ENCODE measurements at places on chromosomes 6 and 20. TPM values are rescaled to one million over a fixed set of nuclear protein-coding genes. Genes with fewer than 3 reads are reported as not detected.

Gene NRM
- 18.6 TPM for total RNA-seq

DNA sequence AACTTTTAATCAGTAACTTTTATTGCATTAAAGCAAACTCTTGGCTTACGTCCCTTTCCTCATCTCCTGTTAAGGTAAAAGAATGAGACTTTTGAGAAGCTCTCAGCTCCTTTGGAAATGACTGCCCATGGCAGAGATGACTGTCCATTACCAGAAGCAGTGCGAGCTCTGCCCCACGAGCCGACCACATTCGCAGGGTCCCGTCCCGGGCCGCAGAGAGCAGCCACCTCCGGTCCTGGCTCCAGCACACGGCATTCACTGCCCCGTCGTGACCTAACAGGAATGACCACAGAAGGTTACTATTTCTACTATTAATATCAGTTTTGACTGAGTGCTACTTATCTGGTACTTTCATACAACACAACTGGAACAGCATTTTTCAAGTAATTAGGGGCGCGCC, 63.4 kb downstream of the WDR27 start:
- DNase-seq, result no peak

DNA sequence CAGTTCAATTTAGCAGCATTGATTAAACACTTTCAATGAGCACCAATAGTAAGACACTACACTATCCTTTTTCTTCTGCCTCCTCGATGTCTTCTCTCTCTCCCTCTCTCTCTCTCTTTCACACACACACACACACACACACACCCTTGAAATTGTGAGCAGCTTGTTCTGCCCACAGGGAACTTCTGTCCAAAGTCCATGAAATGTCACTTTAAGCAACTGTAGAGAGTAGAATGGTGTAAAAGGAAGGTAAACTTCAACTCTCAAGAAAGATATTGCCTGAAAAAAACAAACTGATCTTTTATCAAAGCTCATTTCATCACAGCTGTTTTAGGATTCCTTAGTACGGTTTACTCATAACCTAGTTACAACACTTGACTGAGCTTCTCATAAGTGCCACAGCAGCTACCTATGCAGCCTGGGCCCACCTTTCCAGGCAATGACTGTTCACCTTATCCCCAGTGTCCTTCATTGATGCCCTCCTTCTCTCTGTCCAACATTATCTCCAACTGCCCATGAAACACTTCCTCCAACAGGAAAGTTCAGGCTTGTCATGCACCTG, 107.0 kb downstream of the TNFRSF21 start:
- DNase-seq, result no peak

Gene C20orf144
- not detected for total RNA-seq

- no peak for DNase-seq
Measured at GRCh38 chr6:108944071-108944470, 95.8 kb downstream of the ARMC2 start.

GRCh38 chr6:46410334-46410953, 80.8 kb downstream of the RCAN2 start:
- DNase-seq, result peak; percentile 31

DNA sequence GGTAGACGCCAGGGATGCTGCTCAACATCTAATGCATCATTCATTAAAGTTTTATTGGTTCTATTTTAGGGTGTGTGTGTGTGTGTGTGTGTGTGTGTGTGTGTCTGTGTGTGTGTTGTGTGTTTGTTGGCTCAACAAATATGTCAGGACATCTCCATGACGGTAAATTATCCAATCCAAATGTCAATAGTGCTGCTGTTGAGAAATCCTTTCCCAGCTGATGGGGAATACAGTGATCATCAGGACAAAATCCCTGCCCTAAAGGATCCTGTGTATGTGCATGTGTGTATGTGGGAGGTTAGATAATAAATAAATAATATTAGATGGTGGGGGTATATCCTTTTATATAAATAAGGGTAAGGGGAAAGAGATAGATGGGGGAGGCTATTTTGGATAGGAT, 59.6 kb downstream of the RNF144B start:
- DNase-seq, result no peak

DNA sequence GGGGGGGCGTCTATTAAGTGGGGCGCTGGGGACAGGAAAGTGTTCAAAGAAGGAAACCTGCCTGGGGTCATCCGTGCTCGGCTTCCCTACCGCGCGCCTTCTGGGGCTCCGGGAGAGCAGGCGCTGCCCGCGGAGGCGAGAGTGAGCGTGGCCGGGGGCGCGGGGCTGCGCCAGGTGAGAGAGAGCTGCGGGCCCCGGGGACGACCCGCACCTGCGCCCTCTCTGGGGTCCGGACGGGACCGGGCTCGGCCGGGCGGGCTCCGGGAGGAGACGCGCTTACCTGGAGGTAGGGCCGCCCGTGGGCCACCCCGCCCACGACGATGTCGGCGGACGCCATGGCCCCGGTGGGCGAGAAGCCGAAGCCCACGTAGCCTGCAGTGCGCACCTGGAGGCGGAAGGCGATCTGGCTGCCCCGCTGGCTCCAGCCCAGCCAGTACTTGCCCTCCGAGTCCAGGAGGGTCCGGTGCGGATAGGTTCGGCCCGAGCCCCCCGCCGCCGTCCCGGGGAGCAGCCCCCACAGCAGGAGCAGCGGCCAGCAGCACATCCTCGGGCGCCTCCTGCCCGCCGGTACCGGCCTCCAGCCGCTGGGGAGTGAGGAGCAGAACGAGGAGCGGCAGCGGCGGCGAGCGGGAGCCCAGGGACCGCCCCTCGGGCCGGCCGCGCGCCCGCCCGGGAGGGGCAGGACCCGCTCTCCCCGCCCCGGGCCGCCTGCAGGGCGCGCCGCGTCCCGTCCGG, at the start of gene MOXD1:
TSS of gene MOXD1 (minus strand) at position 593 of the 735 bp plus-strand sequence. CDS start at position 544, 49 bp downstream.
- no peak for DNase-seq

Measured in ovary (tissue), 10 donors.